Memory B cell (primary cell): ENCODE measurements at places on chromosomes 11 and 22.
A peak's percentile ranks its signal among the peaks of the same experiment; 100 is the strongest.

GRCh38 chr11:88317536-88317935, 20.0 kb downstream of the CTSC start:
- DNase-seq: no peak

GRCh38 chr22:19718456-19719049, 4.2 kb downstream of the SEPTIN5 start:
- DNase-seq: no peak

DNA sequence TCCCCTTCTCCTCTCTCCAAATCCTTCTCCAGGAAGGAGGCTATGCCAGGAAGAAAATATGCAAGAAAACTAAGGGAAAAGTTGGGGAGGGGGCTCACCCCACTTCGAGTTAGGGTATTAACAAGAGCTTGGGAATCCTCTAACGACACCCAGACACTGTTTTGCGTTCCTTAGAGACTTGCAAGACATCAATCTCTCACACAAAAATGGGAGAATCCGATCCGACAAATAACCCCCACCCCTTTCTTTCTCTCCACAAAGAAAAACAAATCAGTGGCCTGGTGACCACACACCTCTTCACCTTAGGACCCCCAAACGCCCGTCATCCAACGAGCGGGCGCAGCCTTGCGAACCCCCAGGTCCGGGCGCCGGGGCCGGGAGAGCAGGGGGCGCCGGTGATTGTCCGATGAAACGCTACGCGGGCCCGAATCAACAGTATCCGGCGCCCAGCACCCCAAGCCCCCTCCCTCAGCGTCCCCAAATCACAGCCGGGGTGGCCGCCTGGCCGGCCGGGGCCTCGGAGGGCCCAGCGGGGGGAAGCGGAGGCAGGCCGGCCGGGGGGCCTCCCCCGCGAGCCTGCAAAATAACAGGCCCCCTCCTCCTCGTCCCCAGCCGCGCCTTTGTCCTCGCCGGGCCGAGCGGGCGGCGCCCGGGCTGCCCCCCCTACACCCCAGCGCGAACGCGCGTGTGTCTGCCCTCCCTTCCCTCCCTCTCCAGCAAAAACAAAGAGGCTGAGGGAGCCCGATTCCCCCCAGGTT, 690 bp downstream of the CSNK1E start:
- peak; percentile 45 for DNase-seq

DNA sequence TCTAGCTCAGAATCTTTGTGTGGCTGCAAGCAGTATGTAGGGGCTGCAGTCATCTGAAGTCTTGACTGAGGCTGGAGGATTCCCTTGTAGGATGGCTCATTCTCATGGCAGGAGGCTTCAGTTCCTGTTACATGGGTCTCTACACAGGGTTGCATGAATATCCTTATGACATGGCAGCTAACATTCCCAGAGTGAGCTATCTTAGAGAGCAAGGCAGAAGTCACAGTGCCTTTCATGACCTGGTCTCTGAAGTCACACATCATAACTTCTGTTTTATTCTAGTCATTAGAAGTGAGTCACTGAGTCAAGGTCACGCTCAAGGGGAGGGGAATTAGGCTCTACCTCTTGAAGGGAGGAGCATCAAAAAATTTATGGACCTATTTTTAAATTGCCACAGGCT, 10.3 kb upstream of the SPON1 start:
- DNase-seq: no peak

DNA sequence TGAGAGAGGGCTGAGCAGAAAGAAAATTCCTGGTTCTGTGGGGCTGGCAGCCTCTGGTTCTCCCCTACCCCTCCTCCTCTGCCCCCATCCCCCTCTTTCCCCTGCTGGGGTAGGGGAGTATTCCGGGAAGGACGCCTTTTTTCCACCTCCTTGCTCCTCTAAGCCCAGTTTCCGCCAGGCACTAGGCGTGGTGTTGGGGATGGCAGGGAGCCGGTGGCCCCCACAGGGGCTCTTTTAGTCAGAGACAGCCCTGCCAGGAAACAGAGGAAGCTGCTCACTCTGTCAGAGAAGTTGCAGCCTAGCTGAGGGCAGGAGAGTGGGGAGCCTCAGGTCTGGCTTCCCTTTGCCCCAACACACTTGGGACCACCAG, 15.6 kb upstream of the ARHGEF17 start:
- DNase-seq: no peak
